ENCODE measurements at places on chromosomes 12 and 14.

- DNase-seq, result no peak
These were observed 475.4 kb downstream of the RMST start for GRCh38 chr12:97938031-97938430.

GRCh38 chr14:51225751-51226150 lies 14.3 kb upstream of the TMX1 start:
- DNase-seq, result no peak

GRCh38 chr12:40833818-40834217 lies 141.6 kb downstream of the CNTN1 start:
- no peak for DNase-seq

GRCh38 chr12:67958187-67958586 lies 31.1 kb upstream of the IFNG-AS1 start:
- DNase-seq, result no peak

- DNase-seq, result no peak
These were observed 29.1 kb downstream of the RECQL start for GRCh38 chr12:21472197-21472823.

DNA sequence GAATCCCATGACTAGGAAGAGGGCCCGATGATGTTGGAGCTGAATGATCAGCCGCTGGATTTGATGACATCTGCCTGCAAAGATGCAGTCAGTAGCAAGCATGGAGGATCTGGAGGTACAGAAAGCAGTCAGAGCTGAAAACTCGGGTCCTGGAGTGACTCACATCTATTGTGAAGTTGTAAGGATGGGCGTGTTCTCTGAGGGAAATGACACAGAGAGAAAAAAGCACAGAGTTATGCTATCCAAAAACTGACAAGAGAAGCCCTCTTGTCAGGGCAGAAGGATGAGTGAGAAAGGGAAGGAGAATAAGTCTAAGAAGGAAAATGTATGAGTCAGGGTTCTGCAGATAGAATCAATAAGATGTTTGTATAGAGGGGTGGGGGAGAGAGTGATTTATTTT lies 380.4 kb upstream of the CCDC196 start:
- DNase-seq, result no peak

Measured in KG1 (cell line).